Hematopoietic multipotent progenitor cell treated with erythropoietin and hydrocortisone succinate and interleukin-3 and kit ligand, for 17 days (in vitro differentiated cells): ENCODE measurements at places on chromosomes 5 and 9.

GRCh38 chr9:79674052-79674777 lies 102.5 kb downstream of the TLE4 start:
- no peak for DNase-seq

GRCh38 chr9:96253059-96253696 lies 48.8 kb downstream of the HSD17B3 start:
- no peak for DNase-seq

GRCh38 chr9:113548221-113549041 lies 84.9 kb downstream of the RGS3 start:
- DNase-seq = peak; percentile 33

GRCh38 chr9:7394002-7394774 lies 405.4 kb downstream of the DMAC1 start:
- DNase-seq = no peak

DNA sequence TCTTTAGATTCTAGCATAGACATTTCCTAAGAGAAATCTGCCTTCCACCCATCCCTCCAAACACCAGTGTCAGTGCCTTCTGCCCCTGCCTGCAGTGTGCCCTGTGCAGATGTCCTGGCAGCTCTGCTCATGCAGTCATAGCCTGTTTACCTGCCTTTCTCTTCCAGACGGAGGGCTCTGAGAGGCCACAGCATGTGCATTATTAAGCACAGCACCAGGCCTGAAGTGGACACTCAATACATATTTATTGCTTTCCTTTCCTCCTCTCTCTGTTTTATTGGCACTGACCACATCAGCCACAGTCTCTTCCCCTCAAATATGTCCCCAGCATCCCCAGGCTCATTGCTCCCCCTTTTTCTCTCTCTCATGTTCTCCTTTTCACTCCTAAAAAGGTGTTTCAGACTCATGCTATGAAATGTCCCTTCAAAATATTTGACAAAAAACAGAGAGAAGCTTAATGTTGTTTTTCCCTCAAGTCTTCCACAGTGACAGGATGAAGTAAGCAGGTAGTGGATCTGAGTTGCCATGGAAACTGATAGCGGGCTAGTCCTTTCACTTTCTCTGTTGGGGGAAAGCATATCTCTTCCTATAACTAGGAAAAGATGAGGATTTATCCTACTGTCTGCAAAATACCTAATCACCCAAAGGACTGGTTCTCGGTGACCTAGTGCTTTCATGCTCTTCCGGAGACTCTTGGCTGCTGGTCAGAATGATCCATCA lies 100.9 kb downstream of the ATP10B start:
- no peak for DNase-seq

GRCh38 chr9:76463211-76463610 lies 4.2 kb downstream of the GCNT1 start:
- DNase-seq = no peak

- no peak for DNase-seq
These were observed 23.7 kb upstream of the PURA start for GRCh38 chr5:140090251-140090650.

DNA sequence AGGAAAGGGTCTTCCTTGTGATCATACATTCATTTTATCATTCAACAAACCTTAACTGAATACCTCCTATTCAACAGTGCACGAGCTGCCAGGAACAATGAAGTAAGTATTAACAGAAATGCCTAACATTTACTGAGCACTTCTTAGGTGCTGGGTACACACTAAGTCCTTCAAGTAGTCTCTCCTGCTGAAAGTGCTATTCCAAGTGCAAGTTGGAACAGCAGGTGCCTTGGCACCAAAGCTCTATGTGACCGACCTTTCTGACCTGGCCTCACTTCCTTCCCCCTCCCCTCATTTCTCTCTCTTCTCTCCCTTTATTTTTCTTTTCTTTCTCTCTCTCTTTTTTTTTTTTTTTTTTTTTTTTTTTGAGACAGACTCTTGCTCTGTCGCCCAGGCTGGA lies 94.5 kb downstream of the GRIA1 start:
- no peak for DNase-seq

- no peak for DNase-seq
These were observed 32.4 kb upstream of the STX17 start for GRCh38 chr9:99873943-99874584.

- DNase-seq = no peak
These were observed 295.4 kb downstream of the CSNK1G3 start for GRCh38 chr5:123807177-123807945.

DNA sequence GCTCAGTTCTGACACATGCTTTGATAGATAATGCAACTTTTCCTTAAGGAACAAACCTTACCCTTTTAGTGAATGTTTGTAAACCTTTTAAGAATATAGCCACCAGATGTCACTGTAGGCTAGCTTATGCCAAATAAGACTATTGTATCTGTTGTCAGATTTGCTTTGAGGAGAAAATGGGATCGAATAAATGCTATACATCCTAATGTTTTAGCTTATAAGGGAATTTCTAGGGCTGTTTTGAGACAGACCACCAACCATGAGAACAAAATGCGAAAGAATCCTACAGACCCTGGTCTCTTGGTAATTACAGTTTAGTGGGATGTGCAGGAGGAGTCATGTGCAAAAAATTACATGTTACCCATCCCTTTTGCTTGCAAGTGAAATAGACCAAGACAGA lies 127.6 kb upstream of the NMUR2 start:
- DNase-seq = peak; percentile 7
